CD8-positive, alpha-beta memory T cell (primary cell): ENCODE measurements at places on chromosomes 1 and 21.

DNA sequence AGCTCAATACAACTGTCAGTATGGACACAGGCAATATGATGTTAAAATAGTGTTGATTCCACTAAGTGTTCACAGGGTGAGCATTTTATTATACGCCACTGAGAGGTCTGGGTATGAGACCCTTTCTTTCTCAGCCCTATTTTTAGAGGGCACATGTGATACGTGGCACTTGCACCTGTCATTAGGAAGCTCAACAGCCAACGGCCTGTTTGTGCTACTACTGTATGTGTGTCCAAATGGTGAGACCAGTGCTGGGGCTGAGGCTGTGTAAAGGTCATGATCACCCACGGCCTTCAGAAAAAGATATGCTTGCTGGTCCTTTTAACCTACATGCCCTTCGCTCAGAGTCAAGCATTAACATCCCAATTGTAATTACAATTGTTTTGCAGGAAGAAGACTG lies 176.2 kb downstream of the DUSP10 start:
- DNase-seq = no peak

DNA sequence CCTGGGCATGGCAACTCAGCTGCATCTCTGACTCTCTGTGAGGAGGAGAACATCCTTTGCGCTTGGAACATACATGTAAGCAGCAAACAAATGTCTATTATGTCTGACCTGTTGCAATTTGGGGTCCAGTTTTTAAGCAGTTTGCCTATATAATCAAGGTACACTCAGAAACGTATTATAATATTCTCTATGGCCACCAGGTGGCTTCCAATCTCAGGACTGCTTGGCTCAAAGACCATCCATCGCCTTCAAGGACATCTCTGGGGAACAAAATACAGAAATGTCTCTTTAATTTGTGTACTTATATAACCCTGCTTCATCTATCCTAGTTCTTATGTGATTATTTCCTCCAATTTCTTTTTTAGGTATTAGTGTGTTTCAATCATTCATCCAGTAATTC lies 227.2 kb downstream of the OLFM3 start:
- no peak for DNase-seq

DNA sequence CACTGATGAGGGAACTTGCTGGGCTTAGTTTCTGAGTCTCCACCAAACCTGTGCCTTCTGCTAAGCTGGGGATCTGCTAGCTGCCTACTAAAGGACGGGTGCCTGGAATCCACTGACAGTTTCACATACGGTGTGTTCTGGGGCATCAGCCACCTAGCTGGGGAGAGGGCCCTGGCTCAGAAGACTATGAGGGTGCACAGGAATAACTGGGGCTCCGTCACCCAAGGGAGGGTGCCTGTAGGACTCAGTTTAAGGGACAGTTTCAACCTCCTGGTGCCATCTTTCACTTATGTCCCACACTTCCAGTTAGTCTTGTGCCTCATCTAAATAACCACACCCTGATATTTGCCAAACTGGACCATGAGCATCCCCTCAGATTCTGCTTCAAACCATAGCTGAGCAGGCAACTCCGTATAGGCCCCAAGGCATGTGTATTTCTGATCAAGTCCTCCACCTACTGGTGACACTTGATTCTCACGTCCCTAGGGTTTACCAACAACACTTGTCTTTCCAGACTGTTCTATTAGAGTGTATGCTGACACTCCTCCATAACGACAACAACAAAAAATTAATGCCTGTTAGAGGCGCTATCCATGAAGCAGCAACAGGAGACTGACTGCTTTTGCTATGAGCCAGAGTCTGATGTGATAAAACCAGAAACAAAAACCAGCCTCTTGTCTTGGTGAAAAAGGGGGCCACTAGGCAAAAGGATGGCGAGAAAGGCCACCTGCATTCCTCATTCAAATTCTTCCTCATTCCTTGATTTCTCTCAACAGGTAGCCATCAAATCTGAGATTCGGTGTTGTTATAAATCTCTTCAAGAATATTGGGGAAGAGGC lies 55.0 kb upstream of the PAXBP1 start:
- DNase-seq = no peak

DNA sequence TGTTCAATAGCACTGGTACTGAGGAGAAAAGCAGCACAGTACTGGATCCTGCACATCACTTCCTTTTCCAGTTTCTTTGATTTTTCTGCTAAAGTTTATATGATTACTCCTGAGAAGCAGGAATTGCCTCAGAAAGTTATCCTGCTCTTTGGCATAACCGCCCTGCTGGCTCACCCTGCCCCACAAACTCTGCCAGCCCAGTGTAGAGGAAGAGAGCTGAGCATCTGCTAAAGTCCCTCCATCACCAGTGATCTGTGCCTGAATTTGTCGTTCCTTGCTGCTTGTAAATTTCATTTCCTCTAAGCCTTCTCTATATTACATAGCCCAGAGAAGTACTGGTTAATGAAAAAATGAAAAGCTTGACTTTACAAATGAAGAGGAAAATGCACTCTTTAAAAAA lies 87.0 kb upstream of the C1orf21 start:
- no peak for DNase-seq

- no peak for DNase-seq
These were observed 136.5 kb upstream of the ETS2 start for GRCh38 chr21:38669186-38669585.

- DNase-seq = no peak
These were observed 81.6 kb upstream of the LRRC8D start for GRCh38 chr1:89739013-89739843.

DNA sequence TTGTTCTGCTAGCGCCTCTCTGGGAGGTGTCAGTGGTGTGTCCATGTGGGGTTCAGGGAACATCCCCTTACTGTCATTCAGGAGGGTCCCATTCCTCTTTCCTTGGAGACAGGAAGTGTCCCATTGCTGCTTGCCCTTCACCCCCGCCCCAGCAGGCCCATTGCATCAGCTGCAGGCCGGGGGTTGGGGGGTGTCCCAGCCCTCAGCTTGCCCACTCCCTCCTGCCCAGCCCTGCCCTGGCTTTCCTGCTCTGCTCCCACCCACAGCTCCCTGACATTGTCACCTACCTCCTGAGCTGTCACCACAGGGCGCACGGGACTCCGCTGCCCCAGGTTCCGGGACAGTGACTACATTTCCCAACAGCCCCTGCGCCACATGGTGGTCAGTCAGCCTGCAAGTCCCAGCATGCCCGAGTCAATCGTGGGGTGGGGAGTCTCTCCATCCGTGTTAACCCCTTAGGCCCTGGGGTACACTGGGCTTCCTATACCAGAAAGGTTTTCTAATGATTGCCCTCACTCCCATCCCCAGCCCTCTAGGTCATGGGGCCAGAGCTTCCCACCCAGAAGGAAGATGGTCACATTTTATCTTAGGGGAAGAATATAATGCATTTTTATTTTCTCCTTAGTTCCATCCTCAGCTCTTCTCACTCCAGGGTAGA lies at the start of gene INPP5B:
Gene INPP5B (minus strand): TSS at position 351 of the 658 bp plus-strand sequence. CDS start 745 bp downstream, outside the sequence.
- DNase-seq = peak; percentile 44

GRCh38 chr1:65149351-65150107 lies 1.5 kb downstream of the AK4 start:
- DNase-seq = no peak

DNA sequence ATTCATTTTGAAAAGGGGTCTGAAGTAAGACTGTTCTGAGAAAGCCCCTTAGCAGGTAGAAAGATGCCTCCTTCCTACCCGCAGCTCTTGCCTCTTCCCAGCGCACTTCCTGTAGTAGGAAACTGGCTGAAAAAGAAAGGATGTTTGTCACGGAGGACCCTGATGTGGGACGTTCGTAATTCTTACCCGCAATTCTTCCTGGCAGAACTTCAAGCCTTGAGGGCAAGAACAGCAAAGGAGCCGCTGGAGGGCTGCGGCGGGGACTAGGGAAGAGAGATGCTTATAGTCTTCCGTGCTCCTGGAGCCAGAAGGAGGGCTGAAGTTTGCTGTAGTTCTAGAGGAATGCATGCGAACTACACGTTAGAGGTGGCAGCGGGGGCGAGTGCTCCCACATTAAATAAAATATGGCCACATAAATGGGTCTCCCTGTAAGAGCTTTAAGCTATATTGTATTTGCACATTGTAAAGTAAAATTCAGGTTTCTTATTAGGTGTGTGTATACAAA lies 6.3 kb downstream of the C1orf53 start:
- no peak for DNase-seq

DNA sequence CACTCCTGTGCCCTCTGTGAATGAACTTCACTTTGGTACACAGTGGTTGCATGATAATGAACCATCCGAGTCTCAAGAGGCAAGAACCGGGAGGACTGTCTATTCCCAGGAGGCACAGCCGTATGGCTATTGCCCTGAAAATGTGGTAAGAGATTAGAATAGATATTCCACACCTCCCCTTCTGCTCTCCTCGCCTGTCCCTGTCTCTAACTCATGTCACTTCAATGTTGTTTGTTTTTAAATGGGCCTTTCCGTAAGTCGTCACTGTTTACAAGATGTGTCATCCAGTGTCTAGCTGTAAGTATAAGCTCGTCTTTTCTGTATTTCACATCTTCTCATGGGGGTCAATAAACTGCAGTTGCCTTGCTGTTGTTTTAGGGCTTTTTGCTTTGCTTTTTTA lies 122.2 kb downstream of the PATJ start:
- no peak for DNase-seq

GRCh38 chr1:169113613-169114119 lies 7.2 kb downstream of the ATP1B1 start:
- DNase-seq = no peak

DNA sequence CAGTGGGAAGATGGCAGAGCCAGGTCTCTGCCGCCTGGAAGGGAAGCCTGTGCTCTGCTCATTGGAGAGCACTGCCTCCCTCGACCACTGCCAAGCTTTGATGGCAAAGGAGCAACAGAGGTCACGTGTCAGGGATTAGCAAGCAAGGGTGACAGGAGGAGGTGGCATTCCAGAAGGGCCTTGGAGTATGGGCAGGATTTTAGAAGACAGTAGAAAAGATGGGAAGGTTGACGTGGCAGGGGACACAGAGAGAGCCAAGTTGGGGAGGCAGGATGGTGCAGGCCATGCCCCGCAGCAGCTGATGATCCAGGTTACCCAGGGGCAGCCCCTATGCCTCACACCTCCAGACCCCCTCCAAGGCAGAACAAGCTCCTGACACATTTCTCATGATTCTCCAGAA lies 21.9 kb upstream of the LBR start:
- no peak for DNase-seq

- DNase-seq = no peak
These were observed 75.7 kb upstream of the SYT6 start for GRCh38 chr1:114229368-114229767.

- DNase-seq = no peak
These were observed 37.3 kb downstream of the CHAF1B start for GRCh38 chr21:36422279-36423098.

DNA sequence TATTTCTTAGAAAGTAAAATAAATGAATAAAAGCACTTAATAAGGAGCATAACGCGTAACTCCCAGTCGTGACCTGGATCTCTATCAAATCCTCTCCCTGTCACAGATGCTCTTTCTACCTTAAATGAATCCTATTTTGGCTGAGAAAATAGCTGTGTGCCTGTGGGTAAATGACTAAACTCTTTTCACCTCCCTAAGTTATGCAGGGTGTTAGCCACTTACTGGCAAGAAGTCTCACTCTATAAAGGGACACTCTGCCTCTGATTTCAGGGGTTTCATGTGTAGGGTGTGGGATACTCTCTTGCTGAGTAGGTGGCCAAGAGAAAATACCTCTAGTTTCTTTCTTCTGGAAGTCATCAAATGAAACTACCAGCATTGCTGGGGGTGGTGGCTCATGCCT lies 24.3 kb upstream of the PPP1R15B start:
- DNase-seq = no peak

DNA sequence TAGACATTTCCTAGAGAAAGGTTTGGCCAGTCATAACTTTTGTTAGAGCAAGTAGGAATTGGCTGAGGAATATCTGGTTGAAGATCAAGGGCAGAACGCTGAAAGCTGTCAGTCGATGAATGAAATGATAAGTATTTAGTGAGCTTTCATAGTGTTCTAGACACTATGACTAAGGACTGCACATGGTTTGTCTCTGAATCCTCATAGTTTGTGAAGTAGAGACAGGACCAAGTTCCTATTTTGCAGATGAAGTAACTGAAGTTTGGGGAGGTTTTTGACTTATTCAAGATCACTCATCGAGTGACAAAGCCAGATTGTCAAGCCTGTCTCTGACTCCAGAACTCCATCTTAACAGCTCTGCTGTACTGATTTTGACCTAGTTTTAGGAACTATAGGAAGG lies 4.7 kb downstream of the ELOA start:
- no peak for DNase-seq

GRCh38 chr1:78490861-78491450 lies at the start of gene PTGFR:
TSS of gene PTGFR (plus strand) at chr1:78490974. CDS start at chr1:78492744, 1,770 bp downstream.
- no peak for DNase-seq

GRCh38 chr1:153790966-153791647 lies 15.9 kb downstream of the SLC27A3 start:
- DNase-seq = no peak

GRCh38 chr1:163412221-163412620 lies 90.5 kb downstream of the NUF2 start:
- no peak for DNase-seq

DNA sequence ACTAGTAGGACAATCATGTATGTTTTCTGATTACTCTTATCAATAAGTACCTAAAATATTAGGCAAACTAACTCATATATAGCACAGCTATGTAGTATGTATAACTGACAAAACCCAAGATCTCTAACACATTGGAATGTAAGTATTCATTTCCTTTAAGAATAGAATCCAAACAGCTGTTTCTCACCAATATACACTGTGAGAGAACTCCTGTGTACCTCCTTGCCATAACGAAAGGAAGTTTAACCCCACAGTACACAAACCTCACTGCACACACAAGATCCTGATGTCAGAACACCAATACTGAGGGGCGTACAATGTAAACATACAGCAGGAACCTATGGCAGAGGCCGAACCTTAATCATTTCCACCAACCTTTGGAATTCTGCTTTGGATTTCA lies 113.0 kb downstream of the SMYD3 start:
- DNase-seq = no peak

DNA sequence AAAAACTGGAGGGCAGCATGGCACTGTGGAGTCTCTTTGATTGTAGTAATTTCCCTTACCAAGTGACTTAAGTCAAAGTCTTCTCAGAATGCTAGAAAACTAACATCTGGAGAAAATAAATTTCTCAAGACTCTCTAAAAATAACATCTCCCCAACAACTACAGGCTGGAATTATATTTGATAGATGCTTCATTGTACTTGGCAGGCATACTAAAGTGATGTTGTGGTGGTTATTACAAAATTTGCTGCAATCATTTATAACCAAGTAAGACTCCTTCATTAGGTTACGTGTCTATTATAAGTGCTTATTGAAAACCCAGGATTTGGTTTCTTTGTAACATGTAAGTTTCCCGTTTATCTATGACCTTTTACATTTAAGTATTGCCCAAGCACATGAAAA lies 132.9 kb upstream of the NRIP1 start:
- no peak for DNase-seq

DNA sequence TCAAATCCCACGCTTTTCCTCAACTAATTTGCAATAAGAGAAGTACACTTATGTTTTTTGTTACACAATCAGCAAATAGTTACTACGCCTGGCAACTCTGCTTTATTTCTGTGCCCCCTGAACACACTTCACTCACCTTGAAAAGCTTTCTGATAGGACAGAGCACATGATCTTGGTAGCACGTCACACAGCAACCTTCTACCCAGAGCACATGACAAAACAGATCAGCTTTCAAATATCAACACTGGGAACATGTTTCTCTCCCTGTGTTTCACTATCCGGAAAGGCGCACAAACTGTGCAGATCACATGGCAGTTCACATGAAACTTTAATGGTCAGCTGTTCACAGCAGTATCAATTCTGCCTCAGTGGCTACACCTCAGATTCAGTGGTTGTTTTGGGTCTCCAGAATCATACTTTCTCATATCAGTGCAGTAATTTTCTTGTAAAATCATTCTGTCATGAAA lies 2.2 kb downstream of the SLC19A2 start:
- DNase-seq = no peak

- DNase-seq = no peak
These were observed 184.6 kb upstream of the JUN start for GRCh38 chr1:58968360-58968952.
